Stimulated activated CD4-positive, alpha-beta T cell treated with anti-CD3 and anti-CD28 coated beads, Interleukin-12 subunit alpha, Interleukin-12 subunit beta, amount 100 ng/mL, for 4 hours (primary cell): ENCODE measurements at places on chromosomes 12 and 14.

- no peak for DNase-seq
These were observed 16.6 kb upstream of the CLEC2A start for GRCh38 chr12:9948606-9949296.

DNA sequence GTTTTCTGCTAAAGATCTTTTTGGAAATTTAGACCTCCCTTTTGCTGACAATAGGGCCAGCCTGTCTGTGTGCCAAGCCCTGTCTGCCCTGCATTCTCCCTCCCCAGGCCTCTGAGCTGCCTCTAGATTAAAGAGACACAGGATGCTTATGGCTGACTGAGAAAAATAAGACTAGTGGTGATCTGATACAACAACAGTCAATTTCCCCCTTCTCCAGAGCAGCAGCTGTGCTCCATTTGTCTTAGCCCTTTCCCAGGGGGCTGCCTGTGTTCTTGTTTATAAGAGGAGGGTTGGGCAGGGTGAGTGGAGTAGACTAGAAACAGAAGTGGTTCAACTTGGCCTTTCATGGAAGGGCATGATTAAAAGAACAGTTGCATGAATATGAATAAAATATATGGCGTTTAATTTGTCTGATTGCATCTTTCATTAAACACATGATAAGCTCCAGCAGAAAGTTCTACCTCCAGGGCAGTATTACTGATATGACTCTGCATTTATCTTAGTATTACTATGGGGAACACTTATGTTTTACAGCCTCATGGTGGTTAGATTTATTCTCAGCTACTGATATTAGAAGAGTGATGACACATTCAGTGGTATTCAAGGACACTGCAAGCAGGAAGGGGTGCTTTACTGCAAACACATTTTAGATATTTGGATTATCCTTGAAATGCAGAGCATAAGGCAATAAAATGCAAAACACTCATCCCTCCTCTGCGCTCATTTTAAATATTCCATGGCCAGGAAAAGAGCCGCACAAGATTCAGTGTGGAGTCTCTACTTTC, 150.2 kb upstream of the CLEC14A start:
- DNase-seq = no peak

DNA sequence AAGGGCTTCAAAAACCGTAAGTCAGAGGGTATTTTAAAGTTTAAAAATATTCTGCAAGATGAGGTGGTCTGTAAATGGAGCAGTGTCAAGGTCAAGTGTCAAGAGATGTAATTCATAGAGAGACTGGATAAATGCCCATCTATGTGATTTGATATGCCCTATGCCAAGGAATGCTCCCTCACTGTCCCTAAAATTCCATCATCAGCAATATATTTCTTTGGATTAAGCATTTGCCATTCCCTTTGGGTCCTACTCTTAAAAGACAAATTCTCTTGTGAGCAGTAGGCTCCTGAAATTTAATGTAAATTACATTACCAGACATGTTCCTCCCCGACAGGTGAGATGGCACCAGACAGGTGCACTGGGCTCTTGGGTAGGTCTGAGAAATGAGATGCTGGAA, 16.0 kb upstream of the FOS start:
- DNase-seq = no peak

DNA sequence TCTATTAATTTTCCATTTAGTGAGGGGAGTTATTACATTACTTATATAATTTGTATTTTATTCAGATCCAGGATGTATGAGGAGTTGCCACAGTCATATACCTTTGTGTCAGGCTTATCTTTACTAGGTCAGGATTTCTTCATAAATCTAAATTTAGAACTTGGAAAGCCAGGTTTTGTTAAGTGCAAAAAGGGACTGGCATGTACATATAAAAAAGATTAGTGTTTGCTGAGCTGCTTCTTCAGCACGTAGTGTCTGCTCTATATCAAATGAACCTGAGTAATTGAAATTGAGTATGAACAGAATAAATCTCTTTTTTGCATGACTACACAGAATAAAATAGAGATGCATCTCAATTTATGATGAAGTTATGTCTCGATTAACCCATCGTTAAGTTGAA, 157.4 kb downstream of the NUBPL start:
- no peak for DNase-seq

DNA sequence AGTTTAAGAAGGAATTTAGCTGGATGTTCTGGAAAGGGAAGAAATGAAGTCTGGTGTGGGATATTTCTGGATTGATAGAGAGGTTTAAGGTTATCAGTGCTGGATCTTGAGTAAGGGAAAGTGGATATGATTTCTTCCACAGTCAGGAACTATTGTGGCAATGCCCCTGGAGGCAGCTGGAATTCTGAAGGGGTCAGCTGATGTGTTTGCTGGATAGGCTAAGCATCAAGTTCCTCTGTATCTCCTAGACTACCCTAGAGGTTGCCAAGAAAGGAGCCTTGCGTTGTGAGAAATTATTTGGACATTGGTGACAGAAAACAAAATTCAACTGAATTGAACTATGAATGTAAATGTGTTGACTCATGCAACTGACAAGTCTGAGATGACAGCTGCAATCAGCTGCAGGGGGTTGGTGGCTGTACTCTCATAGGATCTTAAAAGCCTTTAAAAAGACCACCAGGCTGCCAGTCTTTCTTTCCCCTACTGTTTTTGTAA, 244.4 kb downstream of the ATXN7L3B start:
- no peak for DNase-seq

- DNase-seq = no peak
These were observed 28.5 kb upstream of the ANHX start for GRCh38 chr12:133264173-133264572.

- DNase-seq = no peak
These were observed 70.9 kb downstream of the LLPH start for GRCh38 chr12:66059666-66060065.

DNA sequence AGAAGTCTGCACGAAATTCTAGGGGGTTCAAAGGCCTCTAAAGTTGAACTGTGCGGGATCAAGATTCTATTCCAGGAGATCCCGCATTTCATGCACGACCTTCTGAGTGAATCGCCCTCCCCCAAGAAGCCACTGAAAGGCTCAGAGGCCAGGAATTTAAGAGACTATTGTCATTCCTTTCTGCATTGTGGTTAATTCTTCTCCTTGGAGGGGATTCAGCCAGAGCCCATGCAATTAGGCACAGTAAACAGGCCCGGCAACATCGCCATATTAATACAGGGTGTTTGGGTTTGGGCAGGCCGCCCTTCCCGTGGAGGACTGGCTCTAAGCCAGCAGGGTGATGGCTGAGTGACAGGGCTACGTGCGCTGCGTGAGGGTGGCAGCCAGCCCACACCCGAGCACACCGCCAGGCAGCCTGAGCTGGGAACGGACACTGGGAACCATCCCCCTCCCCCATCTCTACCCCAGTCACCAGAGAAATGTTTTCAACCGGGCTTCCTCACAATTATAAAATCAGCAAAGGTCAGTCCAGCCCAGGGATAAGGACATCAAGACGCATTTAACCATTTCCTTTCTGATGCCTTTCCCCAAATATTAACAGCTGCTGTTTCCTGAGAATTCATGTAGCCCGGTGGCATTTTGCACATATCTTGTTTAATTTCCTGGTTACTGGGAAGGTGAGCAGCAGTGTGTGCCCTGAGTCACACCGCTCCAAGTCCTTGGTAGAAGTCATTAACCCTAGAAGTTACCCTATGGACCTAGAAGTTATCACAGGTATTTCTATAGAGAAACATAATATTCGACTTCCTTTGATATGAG, 12.5 kb downstream of the EGLN3 start:
- DNase-seq = no peak

GRCh38 chr12:99600388-99600787, 47.2 kb upstream of the GARIN6 start:
- DNase-seq = no peak

GRCh38 chr14:76958980-76959710, 69.4 kb downstream of the IRF2BPL start:
- DNase-seq = no peak

GRCh38 chr12:68445824-68446223, 113.7 kb upstream of the MDM1 start:
- no peak for DNase-seq

DNA sequence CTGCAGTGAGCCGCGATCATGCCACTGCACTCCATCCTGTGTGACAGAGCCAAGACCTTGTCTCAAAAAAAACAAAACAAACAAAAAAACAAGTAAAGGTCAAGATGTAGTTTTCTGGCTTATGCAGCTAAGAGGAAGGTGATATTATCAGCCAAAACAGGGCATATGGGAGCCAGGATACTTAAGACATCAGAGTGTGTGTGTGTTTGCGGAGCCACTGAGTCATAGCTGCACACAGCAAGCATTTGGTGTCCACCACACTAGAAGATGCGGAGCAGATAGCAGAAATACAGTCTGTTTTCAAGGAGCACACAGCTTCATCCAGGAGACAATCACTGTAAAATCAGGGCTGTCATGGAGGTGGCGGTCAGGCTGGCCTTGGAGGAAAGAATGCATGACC, 72.6 kb upstream of the REP15 start:
- DNase-seq = no peak

DNA sequence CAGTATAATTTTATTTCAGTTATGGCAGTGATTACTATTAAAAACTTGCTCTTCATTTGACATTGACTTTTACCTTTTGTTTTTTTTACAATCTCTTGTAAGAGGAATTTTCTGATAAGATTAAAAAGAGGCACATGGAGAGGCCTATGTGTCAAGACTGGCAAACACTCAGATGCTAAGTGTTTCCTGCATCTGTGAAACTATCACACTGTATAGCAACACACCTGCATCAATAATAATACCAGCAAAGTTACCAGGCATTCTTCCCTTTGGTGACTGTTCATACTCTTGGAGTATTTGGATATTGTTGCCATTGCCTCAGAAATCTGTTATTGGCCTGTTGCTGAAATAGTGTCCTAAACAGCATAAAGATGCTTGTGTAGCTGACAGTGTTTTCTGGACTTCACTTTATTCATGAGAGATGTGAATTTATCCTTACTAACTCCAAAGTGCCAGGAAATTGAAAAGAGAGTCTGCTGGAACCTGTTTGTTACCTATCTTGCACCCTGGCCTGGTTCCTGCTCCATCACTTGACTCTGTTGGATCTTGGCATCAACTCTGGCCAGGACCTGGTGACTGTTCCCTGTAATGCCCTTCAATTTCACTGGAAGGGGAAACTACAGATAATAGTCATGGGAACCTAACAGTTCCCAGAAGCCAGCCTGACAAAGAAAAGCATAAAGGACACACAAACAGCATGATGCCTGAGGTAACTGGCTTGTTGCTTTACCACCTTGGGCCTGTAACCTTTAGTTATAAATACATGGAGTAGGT, 19.8 kb downstream of the SLC16A7 start:
- DNase-seq = no peak

- DNase-seq = peak; percentile 54
These were observed at the start of gene ARHGEF25 for GRCh38 chr12:57611108-57611826. TSS of gene ARHGEF25 (plus strand) at chr12:57611435. CDS start at chr12:57611895, 460 bp downstream.

DNA sequence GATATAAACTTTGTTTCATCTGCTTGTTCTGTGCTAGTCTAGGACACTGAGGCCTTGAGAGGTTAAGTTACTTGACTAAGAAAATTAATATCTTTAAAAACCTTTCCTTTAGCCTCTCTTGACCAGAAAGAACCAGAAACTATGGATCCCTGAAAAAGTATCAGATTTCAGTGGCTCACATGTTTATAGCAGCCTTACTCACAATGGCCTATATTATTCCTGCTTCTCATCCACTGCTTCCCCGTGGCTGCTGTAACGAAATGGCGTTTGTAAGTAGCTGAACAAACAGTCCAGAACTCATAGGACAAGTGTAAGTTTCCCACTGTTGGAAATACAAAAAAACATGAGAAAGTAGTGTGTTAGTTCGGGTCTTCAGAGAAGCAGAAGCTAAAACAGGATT, 3.2 kb upstream of the PYGL start:
- DNase-seq = no peak

DNA sequence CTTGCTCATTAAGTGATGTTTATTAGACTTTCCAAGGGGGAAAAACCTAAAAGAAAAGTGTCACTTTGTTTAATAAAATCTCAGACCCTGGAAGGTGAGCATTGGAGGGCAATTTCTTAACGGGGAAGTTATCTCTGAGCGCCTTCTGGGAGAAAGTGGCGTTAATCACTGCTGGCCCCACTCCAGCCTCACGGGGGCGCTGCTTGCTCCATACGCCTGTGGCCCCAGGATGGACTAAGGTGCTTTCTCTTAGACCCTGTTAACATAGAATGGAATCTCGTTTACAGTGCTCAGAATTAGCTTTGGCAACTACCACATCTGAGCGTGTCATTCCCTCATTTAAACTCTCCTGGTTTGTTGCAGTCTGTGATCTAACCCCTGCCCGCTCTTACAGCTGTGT, 16.4 kb upstream of the PRIMA1 start:
- DNase-seq = no peak

GRCh38 chr12:54374562-54375258, 9.8 kb downstream of the ZNF385A start:
- no peak for DNase-seq

DNA sequence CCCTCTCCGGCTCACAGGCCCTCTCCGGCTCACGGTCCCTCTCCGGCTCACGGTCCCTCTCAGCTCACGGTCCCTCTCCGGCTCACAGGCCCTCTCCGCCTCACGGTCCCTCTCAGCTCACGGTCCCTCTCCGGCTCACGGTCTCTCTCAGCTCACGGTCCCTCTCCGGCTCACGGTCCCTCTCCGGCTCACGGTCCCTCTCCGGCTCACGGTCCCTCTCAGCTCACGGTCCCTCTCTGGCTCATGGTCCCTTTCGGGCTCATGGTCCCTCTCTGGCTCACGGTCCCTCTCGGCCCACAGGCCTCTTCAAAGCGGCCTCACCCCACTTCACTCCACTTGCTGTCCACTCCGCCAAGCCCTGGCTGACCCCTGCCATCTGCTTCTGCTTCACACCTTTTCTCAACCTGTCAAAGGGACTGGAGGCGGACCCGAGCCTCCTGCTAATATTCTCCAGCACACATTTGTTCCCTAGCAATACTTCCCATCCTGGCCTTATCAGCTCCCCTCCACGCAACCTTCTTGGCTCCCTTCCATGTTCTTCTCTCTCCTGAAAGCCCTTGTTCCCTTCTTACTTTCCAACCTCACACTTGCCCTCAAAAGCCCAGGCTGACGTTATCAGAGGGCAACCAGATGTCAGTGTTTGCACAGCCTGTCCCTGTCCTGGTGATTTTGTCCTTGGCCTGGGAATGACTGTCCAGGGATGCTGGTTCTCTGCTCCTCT, 176.7 kb downstream of the CALM1 start:
- no peak for DNase-seq

DNA sequence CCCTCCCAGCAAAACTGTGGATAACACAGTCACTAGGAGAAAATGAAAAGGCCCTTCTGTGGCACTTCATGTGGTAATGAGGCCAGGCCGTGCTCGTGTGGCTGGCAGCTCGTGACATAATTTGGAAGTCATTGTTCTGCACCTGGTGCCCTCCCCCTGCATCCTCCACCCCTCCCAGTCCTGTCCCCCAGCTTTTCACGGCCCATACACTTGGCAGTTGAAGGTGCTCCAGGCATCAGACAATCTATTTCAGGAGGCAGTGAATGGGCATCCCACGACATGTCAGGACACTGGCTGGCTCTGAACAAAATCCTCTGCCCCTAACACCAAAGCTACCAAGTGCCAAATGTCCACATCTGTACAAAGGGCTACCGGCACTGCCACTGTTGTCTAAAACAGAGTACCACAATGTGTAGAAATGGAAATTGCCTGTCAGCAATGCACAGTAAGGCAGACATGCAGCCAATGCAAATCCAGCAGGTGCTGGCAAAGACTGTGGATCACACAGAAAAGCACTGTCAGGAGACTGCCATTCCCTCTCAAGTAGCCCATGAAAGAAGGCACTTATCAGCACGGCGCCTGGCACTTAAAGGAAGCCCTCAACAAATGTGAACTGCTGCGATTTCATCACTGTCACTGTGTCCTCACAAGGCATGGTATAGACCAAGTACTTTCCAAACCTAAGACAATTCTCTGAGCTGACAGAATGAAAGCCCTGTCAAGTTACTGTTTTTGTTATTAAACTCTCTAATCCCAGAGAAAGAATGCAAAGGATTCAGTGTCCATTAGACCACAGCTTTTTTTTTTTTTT, 39.1 kb downstream of the CORO1C start:
- no peak for DNase-seq
